ENCODE measurements at places on chromosomes 2 and 18.

DNA sequence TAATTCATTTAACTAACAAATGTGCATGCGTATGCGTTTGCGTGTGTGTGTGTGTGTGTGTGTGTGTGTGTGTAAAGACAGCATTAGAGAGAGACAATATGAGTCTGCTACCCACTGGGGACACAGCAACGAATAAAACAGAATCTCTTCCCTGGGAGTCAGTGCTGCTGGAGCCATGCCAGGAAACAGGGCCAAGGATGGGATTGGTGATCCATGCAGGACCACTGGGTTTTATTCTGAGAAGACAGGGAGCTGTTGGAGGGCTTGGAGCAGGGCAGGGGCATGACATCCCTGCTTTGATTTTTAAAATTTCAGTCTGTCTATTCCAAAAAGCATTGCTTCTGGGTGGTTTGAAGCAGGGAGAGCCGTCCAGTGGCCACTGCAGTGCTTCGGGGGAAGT, 62.9 kb downstream of the PDCL3 start:
- no peak for DNase-seq

DNA sequence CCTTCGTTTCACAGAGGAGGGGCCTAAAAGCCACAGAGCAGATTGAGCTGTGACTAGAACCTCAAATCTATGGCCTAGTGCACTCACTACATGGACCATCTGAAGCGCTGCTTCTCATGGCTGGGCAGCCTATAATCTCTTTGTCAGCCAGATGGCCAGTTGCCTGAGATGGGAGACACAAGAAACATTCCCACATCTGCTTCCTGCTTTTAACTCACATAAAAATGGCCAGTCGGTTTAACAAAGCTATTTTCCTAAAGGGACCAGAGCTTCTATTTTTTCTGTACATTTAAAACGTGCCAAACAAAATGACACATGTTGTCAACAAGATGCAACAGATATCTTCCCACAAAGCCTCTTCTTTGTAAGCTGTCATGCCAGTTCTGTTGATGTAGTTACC, 173.8 kb downstream of the GFPT1 start:
- DNase-seq = no peak

DNA sequence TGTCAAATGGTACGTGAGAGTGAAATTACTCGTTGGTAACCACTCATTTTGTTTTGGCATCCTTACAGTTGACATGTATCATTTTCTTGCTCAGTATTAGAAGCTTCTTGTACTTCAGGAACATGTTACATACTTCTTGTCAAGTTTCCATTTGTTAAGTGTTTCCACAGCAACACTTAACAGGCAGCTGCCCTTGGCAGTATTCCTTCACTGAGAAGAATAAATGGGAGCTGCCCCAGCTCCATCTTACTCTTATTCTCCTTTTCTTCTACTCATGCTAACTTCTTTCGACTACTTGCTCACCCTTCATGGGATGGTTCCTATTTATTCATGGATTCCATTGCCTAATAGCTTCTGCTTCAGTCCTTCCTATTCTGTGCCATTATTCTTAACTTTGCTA, 60.1 kb upstream of the TUBA3E start:
- no peak for DNase-seq

DNA sequence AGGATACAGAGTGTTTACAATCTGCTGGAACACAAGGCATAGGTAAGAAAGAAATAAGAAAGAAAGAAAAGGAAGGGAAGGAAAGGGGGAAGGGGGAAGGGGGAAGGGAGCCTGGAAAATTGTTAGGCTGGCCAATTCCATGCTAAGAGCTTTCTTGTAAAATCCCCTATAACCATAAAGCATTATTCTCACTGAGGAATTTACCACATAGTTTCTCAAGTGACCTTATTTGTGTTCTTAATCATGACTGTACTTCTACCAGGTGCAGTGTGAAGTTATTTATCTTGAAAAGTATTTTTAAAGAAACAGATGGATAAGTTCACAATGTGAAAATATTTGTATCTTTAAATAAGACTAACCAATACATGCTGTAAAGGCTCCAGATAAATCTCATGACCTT, 39.2 kb upstream of the KIDINS220 start:
- no peak for DNase-seq

GRCh38 chr2:169259402-169259801, 102.9 kb downstream of the LRP2 start:
- no peak for DNase-seq

- DNase-seq = no peak
These were observed 75.7 kb upstream of the OTOS start for GRCh38 chr2:240216167-240216566.

DNA sequence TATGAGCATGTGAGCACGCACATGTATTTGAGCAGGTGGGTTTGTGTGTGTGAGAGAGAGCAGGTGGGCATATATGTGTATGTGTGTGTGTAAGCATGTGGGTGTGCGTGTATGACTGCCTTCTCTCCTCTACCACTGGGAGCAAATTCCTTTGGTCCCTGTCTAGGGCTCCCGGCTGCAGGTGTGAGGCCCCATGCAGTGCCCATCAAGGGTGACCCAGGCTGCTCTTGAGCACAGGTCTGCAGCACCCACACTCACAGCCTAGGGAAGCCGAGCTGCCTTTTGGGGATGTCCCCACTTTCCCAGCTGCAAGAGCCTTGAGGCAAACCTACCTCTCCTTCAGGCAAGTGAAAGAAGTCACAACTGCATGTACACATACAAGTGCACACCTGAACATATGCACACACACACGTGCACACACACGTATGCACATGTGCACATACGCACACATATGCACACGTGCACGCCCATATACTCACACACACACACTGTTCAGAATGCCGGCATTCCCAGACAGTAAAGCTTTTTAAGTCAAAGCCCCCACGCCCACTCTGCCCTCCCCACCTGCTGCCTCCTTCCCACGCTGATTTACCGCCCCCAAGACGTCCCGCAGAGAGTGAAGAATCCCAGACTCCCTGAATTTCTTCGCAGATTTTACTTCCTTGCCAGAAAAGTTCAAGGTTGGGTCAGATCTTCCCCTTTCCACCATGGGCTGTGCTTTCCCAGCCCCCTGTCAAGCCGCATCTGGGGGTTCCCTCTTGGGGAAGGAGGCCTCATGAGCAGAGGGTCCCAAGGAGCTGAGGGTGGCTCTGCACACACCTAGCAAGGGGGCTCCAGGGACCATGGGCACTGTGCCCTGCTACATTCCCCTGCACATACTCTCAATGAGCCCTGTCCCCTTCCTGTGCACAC, 170.6 kb downstream of the TWIST2 start:
- DNase-seq = no peak

- no peak for DNase-seq
These were observed 10.6 kb upstream of the SNTG2 start for GRCh38 chr2:939936-940601.

DNA sequence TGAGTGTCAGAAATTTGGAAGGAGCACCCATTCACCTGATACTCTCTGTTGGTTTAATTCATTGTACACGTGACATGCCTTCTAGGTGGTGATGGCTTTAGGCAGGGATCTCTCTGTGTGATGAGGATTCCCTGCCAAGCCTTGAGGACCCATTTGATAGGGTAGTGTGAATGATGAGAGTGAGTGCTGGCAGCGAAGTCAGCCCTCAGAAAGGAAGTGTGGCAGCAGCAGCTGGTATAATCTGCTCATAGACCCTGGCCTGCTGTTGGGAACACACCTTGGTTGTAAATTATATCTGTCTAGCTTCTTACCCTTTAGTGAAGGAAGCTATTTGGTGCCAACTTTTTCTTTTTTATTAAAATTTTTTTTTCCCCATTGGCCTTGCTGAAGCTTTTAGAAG, 164.5 kb downstream of the HAUS1 start:
- no peak for DNase-seq

GRCh38 chr2:160736148-160737028, 242.8 kb upstream of the RBMS1 start:
- DNase-seq = no peak

GRCh38 chr2:241636182-241637017, 558 bp downstream of the THAP4 start:
- no peak for DNase-seq

- no peak for DNase-seq
These were observed 39.1 kb upstream of the FAM124B start for GRCh38 chr2:224440988-224441387.

DNA sequence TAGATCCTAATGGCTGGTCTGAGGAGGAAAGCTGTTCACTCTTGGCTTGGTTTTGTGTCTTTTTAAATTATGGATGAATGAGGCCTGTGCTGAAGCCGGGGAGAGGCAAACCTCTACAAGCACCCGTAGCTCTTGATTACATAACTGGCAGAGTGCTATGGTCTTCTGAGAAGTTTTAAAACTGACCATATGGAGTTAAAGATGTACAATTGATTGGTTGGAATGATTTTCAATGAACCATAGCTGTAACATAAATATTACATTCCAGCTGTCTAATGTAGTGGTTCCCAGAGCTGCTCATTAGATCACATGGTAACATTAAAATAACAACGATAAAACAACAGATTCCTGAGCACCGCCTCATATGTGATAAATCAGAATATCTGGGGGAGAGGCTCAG, 71.1 kb upstream of the MAP4K3 start:
- DNase-seq = no peak

- no peak for DNase-seq
These were observed 238.8 kb downstream of the SLC8A1 start for GRCh38 chr2:40213071-40213470.

DNA sequence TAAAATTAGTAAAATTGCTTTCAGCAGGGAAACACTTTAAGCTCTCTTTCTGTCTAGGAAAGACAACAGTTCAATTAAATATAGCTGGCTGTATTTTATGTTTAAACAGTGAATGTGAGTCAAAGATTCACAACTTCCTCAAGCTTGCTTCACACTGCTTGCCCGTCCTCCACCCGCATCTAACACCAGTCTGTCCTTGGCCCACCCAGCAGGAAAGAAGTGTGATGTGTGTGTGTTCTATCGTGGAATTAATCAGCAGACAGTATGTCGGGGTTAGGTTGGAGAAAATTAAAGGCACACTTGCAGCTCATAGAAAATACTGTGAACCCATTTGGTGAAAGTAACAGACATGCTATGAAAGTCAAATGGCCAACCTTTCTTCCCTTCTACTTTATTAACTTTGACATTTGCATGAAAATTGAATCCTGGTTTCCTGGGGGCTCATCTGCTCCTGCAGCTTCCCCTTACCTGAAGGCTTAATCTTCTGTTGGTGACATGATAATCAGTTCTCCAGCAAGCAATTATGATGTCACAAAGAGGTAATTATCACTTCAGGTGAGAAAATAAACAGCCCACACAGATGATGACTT, 182.0 kb downstream of the UXS1 start:
- DNase-seq = no peak

DNA sequence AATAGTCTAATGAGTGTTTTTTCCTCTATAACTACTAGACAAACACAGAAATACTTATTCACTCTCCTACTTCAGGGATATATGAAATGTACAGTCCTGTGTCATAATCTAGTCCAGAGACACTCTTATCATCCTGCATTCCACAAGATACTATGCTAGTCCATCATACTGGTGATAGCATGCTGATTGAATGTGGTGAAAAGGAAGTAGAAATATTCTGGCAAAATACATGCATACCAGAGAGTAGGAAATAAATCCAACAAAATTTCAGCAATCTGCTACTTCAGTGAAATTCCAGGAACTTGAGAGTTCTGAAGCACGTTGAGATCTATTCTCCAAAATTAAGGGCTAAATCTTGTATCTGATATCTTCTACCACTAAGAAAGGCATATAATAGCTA, 353.9 kb downstream of the PID1 start:
- no peak for DNase-seq

GRCh38 chr18:31261792-31262582, 56.0 kb upstream of the DSG1 start:
- DNase-seq = no peak

GRCh38 chr2:173058097-173058496, 17.5 kb upstream of the MAP3K20 start:
- DNase-seq = no peak

GRCh38 chr2:68110102-68110501, 47.3 kb upstream of the C1D start:
- no peak for DNase-seq
